ENCODE measurements at places on chromosomes 6 and 20.

GRCh38 chr6:42452171-42453030 is 675 bp upstream of the TRERF1 start:
- peak; percentile 47 for DNase-seq

DNA sequence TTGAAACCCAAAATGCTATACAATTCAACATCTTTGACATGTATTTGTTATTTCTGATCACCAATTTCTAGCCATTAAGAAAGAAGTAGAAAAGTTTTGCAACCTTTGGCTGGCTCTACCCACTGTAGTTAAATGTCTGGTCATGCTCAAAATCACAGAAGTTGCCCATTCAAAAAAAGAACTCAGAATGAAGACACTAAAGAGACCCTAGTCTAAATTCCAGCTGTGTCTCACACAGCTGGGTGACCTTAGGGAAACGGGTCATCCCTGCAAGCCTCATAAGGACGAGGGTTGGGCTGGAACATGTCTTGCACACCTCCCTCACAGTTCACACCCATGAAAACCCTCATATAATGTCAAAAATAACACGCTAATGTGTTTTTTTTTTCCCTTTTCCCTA is 10.3 kb downstream of the FOXQ1 start:
- no peak for DNase-seq

GRCh38 chr6:143005816-143006215 is 54.9 kb upstream of the AIG1 start:
- DNase-seq, result no peak

DNA sequence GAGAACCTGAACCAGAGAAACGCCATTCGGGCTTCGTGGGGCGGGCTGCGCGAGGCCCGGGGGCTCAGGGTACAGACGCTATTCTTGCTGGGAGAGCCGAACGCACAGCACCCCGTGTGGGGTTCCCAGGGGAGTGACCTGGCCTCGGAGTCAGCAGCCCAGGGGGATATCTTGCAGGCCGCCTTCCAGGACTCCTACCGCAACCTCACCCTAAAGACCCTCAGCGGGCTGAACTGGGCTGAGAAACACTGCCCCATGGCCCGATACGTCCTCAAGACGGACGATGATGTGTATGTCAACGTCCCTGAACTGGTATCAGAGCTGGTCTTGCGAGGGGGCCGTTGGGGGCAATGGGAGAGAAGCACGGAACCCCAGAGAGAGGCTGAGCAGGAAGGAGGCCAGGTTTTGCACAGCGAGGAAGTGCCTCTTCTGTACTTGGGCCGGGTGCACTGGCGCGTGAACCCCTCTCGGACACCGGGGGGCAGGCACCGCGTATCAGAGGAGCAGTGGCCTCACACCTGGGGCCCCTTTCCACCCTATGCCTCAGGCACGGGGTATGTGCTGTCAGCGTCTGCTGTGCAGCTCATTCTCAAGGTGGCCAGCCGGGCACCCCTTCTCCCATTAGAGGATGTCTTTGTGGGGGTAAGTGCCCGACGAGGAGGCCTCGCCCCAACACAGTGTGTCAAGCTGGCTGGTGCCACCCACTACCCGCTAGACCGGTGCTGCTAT is 904 bp downstream of the B3GALT4 start:
- peak; percentile 21 for DNase-seq

DNA sequence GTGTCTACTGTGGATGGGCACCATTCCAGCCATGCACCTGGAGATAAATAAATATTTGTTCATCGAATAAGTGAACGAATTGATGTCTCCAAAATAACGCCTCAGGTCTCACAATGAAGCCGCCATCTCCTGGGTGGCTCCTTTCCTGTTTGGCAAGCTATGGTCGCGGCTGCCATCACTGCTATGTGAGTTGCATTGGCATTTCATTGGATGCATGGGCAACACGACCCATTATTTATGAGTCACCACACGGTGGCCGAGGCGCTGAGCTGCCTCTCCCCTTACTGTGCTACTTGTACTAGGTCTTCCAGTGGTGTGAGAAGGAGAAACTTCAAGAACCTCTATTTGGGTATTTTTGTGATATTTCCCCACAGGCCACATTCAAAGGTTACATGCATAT is 21.3 kb upstream of the PDE10A start:
- no peak for DNase-seq

GRCh38 chr6:154757352-154758050 is 24.3 kb downstream of the SCAF8 start:
- no peak for DNase-seq

- no peak for DNase-seq
Measured at GRCh38 chr6:2852921-2853322, 11.3 kb upstream of the SERPINB1 start.

DNA sequence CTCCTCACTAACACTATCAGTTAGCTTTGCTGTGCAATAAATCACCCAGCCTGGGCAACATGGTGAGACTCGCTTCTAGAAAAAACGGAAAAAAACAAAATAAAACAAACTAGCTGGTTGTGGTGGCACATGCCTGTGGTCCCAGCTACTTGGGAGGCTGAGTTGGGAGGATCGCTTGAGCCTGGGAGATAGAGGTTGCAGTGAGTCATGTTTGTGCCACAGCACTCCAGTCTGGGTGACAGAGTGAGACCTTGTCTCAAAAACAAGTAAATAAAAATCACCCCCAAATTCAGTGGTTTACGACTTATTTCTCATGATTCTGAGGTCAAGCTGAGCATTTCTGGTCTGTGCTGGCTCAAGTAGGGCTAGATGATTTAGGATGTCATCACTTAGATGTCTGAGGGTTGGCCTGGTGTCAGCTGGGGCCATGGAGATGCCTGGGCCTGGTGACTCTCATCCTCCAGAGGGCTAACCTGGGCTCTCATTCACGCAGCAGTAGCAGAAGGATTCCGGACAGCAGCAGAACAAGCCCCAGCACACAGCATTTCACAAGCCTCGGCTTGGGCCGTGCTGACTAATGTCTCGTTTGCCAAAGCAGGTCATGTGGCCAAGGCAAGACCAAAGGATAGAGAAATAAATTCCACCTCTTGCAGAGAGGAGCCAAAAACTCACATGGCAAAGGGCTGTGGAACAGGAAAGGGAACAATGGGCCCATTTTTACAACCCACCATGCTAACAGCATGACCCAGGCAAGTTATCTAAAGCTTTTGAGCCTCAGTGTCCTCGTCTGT is 32.5 kb downstream of the MGME1 start:
- no peak for DNase-seq

DNA sequence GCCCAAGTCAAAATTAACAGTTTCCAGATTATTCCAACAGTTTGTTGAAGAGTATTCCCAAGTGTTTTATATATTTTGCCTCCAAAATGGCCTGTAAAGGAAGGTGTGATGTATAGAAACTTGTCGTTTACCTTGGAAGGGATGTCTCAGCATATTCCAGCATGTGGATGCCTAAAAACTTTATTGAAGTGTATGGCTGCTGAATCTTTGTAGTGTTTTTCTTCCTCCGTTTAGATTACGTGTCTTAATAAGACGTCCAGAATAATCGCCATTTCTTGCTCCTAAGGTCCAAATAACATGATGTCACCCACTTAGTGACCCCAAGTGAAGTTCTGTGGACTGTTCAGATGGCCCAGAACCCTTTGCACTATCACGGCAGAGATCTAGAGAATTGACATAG is 18.0 kb upstream of the SF3B5 start:
- DNase-seq, result no peak
